ENCODE measurements at places on chromosomes 2 and 18.

DNA sequence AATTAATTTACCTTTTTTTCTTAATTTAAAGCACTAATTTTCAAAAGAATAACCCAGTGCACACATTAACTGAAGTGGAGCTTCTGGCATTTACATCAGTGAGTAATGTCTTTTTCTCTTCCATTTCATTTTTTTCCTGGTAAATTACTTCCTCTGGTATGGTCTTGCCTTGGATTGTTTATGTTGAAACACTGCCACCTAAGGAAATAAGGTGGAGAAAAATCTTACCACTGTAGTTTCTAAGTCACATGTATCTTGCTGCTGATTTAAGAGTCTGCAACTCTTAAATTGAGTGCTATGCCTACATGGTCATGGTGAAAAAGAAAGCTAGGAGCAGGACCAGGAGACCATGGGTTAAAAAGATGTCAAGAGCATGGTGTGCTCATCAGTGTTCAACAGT lies 51.0 kb downstream of the TTC27 start:
- DNase-seq: no peak

DNA sequence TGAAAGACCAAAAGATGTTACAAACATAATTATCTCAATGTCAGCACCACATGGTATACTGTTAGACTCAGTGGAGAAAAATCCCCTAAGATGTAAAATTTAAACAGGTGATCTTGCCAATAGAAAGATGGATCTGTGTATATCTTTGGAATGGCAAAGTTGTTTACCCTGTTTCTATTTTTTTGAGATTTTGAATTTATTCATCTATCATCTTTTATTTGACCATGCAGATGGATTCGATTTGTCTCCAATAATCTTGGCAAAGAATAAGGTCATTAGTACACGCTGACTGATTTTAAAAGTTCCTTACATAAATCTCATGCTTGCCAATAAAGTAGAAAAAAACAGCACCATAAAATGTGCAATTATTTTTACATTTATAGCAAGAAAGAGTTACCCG lies 459.3 kb downstream of the MBD2 start:
- DNase-seq: no peak

- DNase-seq: no peak
Measured at GRCh38 chr2:125638345-125638744, 1017.6 kb upstream of the GYPC start.

GRCh38 chr2:176557821-176558220 lies 288.6 kb downstream of the MTX2 start:
- no peak for DNase-seq

- no peak for DNase-seq
Measured at GRCh38 chr2:30797381-30798015, 9.7 kb downstream of the CAPN13 start.

GRCh38 chr2:235640926-235641723 lies 147.3 kb downstream of the AGAP1 start:
- DNase-seq: no peak

DNA sequence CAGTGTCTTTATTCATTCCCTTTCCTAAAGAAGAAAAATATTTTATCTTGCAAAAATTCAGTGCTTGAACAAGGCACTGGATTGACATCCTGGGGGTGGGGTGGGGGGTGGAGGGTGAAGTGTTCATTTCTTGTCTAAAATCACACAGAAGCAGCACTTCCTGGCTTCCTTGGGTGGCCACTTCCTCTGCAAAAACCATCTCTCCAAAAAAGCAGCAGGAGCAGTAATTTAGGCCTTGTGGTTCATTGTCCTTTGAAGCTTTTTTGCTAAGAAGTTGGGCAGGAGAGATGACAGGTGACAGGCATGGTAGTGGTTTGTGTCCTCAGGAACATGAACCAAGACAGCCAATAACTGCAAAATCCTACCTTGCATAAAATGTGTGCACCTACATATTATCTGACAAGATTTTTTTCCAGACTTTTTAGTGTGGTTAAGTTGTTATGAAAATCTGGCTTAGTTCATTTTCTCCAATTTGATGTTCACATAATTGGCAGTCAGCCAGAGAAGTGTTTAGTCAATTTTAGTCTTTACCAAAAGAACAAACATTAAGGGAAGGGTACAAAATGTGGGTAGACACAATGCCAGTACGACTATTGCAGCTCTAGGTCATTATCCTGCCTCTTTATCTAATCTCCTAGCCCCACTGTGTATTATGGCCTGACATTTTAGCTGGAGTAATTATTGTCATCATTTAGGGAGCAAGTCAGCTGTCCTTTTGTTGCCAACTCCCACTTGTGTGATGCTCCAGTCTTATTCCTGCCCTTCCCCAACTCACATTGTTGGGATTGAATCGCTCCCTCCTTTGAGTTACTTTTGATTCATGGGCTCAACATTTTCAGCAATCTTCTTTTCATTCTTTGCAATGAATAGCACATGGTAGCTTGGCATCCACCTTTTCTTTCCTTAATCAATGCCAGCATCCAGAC lies 177.2 kb downstream of the MYO3B start:
- no peak for DNase-seq

GRCh38 chr2:54678719-54679118 lies 44.7 kb upstream of the EML6 start:
- DNase-seq: no peak

DNA sequence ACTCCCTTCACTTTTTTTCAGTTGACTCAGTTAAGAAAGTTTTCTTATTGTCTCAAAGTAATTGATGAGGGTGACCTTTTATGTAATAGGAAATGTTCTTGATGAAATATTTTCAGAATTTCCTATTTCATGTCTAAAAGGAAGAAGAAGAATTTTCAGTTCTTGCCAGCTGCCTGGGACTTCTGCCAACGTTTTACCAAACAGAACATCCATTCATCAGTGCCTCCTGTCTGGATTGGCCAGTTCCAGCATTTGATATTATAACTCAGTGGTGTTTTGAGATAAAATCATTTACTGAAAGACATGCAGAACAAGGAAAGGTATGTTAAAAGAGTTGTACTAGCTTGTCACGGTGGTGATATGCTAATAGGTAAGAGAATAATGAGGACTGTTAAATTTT lies 104.7 kb upstream of the MYO3B start:
- no peak for DNase-seq

- no peak for DNase-seq
Measured at GRCh38 chr2:221262651-221263050, 309.5 kb downstream of the EPHA4 start.

DNA sequence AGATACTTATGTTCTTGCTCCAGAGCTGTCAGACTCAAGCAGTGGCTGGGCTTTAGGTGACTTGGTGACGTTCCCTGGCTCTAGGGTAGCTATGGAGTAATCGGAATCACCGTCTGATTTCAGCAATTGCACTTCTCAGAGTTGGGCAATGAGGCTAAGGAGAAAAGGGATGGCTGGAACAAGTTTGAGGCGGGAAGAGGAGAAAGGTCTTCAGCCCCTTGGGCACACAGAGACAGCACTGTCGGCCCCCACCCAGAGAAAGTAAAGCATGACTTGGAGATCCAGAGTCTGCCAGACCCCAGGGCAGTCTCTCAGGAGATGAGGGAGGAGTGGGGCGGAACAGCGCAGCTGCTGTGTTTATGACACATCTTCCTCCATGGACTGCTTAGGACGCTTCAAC lies 114.5 kb downstream of the KLHL29 start:
- DNase-seq: no peak

DNA sequence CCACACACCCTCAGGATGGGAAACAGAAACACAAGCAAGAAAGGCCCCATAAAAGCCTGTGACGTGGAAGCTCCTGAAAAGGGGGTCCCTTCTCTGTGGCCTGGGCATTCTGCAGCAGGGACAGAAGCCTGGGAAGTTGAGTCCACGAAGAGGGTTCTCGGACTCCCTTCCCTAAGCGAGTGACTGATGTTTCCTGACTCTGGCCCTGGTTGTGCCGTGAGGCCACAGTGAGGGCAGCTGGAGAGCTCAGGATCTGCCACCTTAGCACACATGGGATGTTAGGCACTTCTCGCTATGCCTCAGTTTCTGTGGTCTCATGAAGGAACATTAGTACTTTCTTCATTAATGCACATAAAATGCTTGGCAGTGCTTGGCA lies 87.2 kb upstream of the ZFP36L2 start:
- no peak for DNase-seq

DNA sequence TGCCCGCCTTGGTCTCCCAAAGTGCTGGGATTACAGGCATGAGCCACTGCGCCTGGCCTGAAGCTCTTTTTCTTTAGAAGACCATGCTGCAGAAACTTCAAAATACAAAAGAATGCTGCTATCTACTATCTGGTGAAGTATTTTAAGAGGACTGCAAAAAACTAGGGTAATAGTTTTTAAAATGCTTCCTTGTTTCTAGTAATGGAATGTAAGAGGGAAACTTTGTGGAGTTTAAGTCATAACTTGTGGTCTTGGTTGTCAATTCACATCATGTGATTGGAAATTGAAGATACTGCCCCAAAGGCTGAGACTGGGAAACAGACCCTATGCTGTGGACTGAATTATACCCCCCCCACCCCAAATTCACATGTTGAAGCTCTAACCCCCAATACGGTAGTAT lies 68.3 kb downstream of the B3GNT2 start:
- DNase-seq: no peak

DNA sequence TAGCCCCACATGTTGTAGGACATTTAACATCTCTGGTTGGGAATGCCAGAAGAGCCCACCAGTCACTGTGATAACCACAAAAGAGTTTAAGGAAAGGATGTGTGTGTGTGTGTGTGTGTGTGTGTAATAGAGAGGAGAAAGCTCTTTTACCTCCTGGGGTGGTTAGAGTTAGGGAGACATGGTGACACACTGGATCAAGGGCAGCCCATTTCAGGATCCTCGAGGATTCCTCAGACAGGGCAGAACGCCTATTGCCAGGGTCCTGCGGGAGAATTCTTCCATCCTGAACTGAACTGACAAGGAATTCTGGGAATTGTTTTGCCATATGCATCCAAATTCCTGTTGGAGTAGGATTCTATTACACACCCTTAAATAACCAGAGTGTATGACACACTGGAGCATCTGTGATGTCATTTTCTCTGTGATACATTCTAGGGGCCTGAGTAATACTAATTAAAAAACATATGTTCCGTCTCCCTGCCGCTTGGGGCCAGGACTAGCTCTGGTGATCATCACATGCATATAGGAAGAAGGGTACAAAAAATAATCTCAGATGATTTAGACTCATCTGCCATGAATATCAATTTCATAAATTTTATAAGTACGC lies 156.4 kb upstream of the MMADHC start:
- DNase-seq: no peak

GRCh38 chr2:135317375-135317774 lies 213.6 kb downstream of the ZRANB3 start:
- no peak for DNase-seq

DNA sequence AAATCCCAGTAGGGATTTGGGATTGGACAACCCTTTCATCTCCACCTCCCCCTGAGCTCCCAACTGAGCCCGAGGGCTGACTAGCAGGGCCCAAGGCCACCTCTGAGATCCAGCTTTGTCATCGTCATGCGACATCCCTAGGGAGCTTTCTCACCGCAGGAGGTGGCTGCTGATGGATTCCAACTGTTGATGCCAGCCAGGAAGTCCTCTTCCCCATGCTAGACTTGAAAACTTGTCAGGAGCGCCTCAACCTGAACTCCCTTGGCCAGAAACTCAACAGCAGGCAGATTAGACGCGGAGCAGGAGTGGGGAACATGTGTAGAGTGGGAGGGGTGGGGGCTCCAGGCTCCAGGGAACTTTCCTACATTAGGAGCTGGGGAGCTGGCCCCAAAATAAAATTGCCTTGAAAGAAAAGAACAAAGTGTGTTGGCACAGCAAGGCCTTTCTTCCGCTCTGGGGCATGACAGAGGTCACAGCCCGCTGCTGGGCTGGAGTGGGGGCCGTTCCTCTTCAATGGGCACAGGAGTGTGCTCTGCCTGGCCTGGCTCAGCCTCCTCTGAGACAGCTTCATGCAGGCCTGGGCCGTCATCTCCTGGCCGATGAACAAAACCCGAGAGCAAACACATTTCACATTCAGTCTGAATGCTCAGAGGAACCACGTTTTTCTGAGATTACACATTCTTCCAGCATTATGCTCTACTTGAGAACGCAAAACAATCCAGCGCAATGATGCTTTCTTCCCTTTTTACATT lies 34.5 kb downstream of the EMILIN2 start:
- no peak for DNase-seq

DNA sequence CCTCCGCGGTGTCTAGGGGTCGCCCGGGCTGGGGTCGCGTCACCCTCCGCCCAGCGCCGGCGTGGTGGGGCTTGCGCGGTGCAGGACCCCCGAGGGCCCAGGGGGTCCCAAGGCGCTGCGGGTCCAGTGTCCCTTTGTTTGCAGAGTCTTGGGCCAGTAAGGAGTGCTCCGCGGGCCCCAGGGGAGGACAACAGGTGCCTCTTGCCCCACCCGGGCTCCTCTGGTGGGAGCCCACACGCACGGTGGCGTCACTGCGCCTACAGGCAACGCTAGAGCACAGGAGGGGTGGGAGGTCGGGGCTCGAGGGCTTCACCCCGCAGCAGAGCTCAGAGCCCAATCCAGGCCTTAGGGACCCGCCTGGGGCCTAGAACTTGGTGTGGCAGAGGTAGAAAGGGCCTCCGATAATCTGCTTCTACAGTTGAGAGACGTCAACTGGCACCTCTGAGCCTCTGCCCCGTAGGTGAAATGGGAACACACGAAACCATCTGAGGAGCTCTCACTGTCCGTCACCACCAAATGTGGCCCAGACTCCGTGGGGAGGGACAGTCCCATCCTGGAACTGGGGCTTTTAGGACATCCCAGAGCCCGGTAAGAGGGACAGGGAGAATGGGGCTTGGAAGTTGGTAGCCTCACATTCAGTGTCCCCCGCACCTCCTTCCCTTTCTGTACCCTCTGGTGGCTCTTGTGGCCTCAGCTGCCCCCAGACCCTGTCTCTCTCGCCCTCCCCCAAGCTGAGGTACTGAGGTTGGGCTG lies 1.4 kb downstream of the ARID5A start:
- no peak for DNase-seq

DNA sequence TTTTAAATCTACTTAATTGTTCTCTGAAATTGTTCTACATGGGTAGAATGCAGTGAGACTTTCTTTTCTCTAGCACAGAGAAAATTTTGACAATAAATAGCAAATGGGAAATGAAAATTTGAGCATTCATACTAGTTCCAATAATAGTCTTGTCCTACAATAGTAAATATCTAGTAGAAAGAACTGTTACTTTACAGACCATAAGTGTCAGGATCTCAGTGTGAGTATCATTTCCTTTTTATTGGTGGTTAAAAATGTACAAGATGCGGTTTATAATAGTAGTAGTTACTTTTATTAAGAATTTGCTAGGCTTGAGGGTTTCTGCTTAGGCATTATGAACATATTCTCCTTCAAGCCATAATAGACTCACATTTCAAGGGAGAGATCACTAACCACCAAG lies 43.2 kb downstream of the KCNE4 start:
- no peak for DNase-seq

- DNase-seq: no peak
Measured at GRCh38 chr2:184540246-184540789, 58.0 kb upstream of the ZNF804A start.

- DNase-seq: no peak
Measured at GRCh38 chr2:112182581-112183034, 44.4 kb downstream of the FBLN7 start.

GRCh38 chr2:191866675-191867506 lies 20.0 kb upstream of the CAVIN2 start:
- no peak for DNase-seq

GRCh38 chr2:20224164-20224715 lies 690 bp downstream of the SDC1 start:
- no peak for DNase-seq

- DNase-seq: no peak
Measured at GRCh38 chr18:60809937-60810336, 437.4 kb upstream of the MC4R start.

GRCh38 chr2:55009277-55010060 lies 40.8 kb downstream of the RTN4 start:
- DNase-seq: no peak

GRCh38 chr2:126877861-126878565 lies 20.7 kb upstream of the TEX51 start:
- DNase-seq: no peak

GRCh38 chr2:23503682-23504081 lies 118.7 kb downstream of the KLHL29 start:
- no peak for DNase-seq
